Stimulated activated CD4-positive, alpha-beta T cell treated with anti-CD3 and anti-CD28 coated beads, Interleukin-1b, Interleukin-23, amount 100 ng/mL, for 1 hour (primary cell): ENCODE measurements at places on chromosomes 4 and X.

- no peak for DNase-seq
These were observed 1279.7 kb downstream of the ARAP2 start for GRCh38 chr4:34964613-34965012.

DNA sequence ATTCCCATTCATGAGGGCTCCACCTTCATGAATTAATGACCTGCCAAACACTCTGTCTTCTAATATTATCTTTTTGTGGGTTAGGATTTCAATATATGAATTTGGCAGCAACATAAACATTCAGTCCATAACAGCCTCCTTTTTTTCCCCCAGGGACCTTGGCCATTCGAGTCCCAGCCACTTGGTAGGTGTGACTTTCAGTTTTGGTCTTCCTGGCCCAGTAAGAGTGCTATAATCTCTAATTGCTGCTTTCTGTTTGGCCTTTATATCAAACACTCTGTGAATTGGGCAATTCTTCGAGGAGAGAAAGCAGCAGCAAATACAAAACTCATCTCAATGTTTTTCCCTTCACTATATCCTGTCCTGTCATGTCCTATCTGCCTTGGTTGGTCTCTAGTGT lies 12.4 kb upstream of the RADX start:
- no peak for DNase-seq

DNA sequence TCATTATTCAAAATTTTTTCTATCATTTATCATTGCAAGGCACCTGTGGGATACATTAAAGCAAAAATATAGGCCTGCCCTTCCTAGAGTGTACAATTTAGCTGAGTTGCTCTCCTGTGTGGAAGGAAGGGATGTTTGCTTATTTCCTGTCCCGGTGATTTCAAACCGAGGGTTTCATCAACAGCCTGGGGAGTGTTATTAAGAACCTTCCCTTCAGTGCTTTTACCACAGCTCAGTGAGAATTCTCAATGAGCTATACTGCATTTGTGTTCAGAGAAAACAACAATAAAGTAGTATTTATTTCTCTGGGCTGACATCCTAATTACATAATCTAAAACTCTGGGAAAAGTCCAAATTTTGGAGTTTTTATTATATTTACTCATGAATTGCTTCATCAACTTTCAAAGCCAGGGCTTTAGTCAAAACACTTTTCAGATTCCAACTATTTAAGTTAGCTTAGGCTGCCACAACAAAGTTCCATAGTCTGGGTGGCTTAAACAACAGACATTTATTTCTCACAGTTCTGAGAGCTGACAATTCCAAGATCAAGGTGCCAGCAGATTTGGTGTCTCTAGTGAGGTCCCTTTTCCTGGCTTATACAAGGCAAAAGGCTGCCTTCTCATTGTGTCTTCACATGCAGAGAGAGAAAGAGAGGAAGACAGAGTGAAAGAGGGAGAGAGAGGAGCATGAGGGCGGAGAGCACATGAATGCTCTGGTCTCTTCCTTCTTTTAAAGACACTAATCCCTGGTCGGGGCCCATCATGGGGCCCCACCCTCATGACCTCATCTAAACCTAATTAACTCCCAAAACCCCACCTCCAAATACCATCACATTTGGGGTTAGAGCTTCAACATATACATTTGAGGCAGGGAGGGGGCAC lies 62.6 kb downstream of the MMRN1 start:
- DNase-seq, result no peak

- no peak for DNase-seq
These were observed 68.7 kb upstream of the ADAD1 start for GRCh38 chr4:122309988-122310626.

- DNase-seq, result no peak
These were observed 544.5 kb downstream of the PPP4R3C start for GRCh38 chrX:26918631-26919030.

DNA sequence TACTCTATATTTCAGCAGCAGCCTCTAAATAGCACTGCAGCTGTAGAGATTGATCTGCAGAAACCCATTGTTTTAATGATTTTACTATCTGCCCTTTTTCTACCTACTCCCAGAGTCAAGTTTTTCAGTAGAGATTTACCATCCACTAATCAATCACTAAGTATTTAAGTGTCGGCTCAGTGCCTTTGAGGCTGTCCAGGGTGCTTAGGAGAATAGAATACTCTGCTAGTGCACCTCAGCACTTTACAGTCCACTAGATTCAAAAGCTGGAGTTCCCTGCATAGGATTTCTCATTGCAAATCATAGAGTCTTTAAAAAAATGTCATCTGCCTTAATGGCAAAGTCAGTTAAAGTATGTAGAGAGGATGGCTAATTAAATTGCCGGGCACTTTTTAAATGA lies 29.6 kb upstream of the ANAPC4 start:
- no peak for DNase-seq

DNA sequence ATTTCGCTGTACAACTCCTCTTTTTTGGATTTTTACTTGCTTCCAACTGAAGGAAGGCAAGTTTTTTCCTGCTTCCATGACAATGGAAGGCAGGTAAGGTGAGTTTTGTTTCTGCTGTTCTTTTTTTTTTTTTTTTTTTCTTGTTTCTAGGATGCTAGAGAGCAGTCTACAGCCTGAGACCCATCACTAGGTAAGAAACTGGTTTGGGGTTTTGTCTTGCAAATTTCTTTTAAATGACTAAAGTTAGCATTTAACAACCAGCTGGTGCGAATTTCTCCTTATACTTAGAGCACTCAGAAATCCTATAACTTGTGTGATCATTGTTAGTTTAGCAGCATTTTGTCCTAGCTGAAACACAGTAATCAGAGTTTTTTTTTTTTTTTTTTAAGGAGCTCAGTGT lies 378.4 kb upstream of the CNKSR2 start:
- no peak for DNase-seq

GRCh38 chr4:183825346-183825745 lies 79.8 kb upstream of the STOX2 start:
- DNase-seq, result no peak

DNA sequence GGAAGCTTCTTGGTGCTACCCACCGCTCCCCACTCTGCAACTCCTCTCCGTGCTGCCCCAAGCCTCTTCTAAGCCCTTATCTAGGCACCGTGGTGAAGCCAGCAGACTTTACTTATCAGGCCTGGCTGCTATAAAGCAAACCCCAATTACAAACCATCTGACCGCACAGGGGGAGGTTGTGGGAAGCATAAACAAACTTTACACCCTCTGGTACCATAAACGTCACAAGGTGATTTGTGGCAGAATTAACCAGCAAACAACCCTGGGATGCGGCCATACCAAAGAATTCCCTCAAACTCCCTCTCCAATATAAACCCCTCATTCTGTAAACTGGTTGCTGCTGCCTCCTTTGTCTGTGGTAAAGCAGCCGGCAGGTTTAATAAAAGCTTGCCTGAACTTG lies 55.2 kb downstream of the MAGEC2 start:
- no peak for DNase-seq

DNA sequence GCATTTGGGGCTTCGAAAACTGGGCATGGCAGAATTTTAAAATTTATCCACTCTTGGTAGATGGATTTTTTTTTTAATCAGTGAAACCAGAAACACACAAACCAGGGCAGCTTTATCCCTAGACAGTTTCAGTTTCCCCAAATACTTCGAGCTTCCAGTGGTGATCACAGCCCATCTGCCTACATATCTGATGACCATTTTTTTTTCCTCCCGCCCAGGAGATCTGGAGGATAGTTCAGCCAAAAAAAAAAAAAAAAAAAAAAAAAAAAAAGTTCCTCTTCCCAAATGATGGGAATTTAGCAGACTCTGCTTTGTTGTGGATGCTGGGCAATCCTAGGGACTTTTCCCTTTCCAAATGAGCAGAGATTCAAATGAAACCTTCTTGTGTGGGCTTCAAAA lies 1.0 kb upstream of the TBC1D9 start:
- no peak for DNase-seq

DNA sequence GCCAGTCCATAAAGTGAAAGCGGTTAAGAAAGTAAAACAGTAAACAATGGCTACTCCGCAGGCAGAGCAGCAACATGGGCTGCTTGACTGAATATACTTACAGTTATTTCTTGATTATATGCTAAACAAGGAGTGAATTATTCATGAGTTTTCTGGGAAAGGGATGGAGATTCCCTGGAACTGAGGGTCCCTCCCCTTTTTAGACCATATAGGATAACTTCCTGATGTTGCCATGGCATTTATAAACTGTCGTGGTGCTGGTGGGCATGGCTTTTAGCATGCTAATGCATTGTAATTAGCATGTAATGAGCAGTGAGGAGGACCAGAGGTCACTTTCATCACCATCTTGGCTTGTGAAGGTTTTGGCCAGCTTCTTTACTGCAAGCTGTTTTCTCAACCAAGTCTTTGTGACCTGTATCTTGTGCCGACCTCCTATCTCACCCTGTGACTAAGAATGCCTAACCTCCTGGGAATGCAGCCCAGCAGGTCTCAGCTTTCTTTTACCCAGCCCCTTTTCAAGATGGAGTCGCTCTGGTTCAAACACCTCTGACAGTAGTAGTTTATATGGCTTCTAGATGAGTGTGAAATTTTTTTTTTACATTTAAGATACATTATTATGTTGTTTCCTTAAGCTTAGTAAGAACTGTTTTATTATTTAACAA lies 514.8 kb upstream of the TENM3 start:
- no peak for DNase-seq

DNA sequence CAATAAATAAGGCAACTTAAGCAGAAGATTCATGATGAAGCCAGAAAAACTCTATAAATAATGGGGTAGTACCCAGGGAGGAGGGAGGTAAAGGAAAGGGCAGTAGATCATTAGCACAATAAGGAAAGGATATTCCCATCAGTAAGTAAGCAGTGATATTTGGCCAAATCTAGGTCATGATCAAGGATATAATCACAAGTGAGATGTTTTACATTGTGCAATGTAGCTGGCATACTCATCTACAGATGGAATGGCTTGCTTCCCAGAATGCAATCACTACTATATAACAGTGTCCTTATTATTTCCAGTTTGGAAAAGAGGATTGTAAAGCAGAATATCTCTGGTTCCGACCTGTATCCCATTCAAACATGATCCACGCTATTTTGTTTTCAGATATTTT lies 483.4 kb downstream of the RPA4 start:
- no peak for DNase-seq

- DNase-seq, result no peak
These were observed 149.5 kb downstream of the SHROOM3 start for GRCh38 chr4:76584241-76585152.

- no peak for DNase-seq
These were observed 20.4 kb downstream of the FAM184B start for GRCh38 chr4:17761062-17761461.

- DNase-seq, result no peak
These were observed 1.5 kb downstream of the MAB21L2 start for GRCh38 chr4:150583287-150584110.

DNA sequence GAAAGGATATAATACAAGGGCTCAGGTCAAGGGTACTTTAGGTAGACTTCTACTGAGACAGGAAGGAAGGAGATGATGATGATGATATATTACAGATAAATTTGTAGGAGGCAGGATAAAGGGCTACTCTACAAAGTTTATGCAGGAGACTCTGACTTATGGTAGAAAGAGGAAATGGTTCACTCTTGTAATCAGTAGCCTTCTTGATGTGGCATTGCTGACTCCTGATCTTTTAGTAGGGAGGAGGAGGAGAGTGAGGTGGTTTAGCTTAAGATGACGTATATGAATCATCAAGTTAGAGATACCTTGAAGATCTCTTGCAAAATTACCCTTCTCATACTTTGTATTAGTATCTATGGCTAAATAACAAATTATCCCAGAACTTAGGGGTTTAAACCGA lies 4.7 kb downstream of the BLTP1 start:
- no peak for DNase-seq

DNA sequence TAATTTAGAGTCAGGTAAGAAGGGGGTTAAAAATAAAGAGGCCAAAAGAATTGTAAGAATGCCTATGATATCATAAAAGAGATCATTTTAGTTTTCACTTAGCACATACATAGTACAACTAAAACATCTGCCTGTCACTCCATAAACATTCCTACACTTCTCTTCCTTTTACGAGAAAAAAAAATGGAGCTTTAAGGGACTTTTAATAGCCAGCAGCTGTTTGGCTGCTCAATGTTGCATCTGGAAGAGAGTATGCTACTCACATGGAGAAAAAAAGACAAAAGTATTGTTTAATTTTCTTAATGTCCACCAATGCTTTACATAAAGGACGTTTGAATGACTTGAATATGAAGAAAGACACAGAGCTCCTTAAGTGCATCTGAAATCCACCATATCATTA lies 48.7 kb upstream of the TNIP3 start:
- no peak for DNase-seq

GRCh38 chrX:11342673-11343072 lies 49.5 kb downstream of the AMELX start:
- no peak for DNase-seq

- DNase-seq, result no peak
These were observed 10.6 kb downstream of the FAM9B start for GRCh38 chrX:9023293-9023692.

DNA sequence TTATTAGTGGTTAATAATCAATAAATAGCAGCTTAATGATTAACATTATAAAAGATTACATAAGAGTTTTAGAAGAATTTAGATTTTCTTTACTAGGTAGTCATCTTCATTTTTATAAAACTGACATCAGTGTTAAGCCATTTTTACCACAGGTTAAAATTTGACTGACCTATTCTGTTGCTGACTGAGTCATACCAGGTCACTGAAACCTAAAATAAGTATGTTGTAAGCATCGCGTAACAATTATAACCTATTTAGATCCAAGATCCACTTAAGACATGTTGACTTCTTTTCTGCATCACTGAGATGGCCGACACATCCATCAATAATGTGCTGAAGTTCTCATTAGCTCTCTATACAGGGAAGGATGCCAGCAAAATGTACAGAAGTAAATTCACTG lies 36.7 kb downstream of the ARX start:
- DNase-seq, result no peak

GRCh38 chr4:125573368-125573767 lies 258.6 kb downstream of the FAT4 start:
- no peak for DNase-seq

GRCh38 chr4:109290918-109291317 lies 11.5 kb downstream of the COL25A1 start:
- DNase-seq, result no peak

DNA sequence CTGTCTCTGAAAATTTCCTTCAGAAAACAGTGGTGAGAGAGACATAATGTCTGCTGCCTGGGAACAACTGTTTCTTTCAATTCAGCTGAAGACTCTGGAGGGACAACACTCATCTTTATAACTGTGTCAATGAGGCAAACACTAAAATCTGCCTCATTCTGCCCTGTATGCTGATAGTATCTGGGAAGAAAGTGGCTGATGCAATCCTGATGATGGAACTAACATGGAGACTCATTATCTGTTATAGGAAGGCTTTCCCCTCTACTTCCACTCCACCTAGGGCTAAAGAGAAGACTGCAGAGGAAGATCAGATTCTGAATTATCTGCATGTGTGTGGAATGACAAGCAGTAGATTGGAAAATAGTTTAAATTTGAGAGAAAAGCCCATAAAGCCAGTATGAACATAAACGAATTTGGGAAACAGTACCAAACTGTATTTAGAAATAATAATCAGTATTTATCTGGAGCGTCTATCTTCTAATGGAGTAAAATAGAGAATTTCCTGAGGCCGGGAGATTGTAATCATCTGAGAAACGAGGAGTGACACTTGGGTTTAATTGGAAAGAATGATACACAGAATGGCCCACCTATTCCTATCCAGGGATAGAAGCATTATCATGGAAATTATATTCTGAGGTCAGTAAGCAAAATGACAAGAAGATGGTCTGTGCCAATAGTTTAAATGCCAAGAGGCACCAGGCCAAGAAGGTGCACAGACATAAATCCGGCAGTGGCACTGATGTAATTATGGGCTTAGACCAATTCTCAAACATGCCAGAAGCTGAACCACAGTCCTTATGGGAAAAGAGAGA lies 85.4 kb downstream of the SHISA3 start:
- DNase-seq, result no peak

GRCh38 chr4:168057412-168057811 lies 34.9 kb upstream of the ANXA10 start:
- DNase-seq, result no peak
